ENCODE measurements at places on chromosomes 5 and 9.
A peak's percentile ranks its signal among the peaks of the same experiment; 100 is the strongest.

DNA sequence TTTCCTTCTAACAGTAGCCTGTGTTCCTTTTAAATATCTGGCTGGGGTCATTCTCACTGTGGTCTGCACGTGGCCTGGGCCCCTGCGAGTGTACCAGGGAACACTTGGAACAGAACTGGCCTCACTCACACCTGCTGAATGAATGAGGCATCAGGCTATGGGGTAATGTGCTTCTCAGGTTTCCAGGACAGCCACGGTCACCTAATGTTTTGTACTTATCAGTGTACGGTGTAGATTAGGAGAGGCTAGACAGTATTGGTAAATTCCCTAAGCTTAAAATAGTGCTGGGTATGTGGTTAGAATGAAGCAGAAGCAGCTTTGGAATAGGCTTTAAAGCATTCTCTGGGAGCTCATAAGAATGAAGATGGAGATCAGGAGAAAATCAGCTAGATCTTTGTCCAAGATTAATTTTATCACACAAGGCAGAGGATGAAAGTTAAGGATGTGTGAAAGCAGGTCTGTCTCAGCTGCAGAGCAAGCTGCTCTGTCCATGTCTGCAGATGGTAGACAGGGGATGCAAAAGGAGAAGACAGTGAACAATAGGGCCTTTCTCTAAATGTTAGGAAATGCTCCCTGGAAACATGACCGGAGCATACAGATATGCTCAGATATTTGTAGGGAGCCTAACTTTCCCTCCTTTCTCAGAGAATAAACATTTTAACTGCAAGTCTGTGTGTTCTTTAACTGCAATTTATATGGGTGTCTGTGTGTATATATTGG, 267.5 kb downstream of the NR3C1 start:
- DNase-seq, result no peak

DNA sequence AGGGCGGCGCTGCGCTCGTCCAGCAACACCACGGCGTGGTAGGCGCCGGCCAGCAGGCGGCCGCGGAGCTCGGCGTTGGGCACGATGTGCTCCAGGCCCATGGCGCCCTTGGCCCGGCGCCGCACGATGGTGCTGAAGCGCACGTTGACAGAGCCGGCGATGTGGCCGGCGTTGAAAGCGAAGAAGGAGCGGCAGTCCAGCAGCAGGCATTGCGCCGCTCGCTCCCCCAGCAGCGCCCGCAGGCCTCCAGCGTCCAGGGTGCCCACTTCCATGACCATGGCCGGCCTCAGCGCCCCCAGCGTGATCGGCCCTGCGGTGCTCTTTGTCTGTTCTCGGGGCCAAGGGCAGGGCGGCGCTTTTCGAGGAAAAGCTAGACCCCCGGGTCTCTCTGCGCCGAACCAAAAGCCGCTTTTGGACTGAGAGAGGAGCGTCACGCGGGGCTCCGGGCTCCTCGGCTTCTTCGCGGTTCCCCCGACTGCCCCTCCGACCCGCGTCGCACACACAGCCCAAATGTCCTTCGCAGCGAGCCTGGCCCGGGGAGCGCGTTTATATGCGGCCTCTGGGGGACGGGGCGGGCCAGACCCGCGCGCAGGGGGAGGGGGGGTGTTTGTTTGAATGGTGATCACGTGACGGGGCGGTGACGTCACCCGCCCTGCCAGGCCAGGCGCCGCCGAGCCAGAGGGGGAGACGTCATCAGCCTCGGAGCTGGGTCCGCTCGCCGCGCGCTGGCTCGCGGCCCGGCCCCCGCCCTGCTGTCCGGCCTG, at the start of gene DUSP1:
Gene DUSP1, minus strand, starts transcription at position 521 of the 764 bp plus-strand sequence. Its CDS starts 243 bp downstream, at position 278.
- DNase-seq, result peak; percentile 98

DNA sequence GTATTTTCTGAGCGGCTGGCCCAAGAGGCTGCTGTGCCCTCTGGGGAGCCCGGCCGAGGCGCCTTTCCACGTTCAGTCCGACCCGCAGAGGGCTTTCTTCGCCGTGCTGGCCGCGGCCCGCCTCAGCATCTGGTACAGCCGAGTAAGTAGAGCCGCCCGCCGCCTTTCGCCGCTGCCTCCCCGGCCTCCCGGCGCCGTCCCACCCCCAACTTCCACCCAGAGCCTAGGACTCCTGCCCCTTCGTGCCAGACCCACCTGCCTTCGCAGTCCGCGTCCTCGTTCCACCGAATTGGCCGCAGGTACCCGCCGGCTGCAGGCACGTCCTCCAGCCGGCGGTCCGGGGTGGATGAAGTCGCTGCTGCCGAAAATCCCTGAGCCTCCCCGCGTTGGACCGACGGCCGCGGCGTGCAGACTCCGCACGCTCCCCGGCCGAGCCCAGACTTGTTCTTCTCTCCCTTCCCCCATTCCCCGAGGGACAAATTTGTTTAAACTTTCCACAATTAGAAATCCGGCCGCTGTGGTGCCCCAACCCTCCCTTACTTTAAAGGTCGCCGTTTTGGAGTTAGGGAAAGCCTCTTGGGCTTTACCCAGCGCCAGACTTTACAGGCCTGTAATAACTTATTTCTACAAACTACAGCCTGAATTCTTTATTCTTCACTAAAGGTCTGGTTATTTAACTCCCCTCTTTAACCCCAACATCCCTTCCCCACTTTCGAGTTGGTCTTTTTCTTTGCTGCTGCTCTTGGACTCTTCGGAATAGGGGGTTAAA, 589 bp downstream of the RIC1 start:
- peak; percentile 48 for DNase-seq

DNA sequence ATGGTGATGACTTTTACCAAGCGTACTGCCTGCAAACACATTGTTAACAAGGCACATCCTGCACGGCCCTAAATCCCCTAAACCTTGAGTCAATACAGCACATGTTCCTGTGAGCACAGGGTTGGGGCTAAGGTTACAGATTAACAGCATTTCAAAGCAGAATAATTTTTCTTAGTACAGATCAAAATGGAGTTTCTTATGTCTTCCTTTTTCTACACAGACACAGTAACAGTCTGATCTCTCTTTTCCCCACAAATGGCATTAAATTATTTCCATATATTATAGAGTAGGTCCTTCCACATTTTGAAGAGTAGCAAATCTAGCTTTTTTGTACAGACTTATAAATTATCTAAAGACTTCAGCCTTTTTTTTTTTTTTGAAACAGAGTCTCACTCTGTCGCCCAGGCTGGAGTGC, 1.6 kb upstream of the TMEM141 start:
- DNase-seq, result no peak

DNA sequence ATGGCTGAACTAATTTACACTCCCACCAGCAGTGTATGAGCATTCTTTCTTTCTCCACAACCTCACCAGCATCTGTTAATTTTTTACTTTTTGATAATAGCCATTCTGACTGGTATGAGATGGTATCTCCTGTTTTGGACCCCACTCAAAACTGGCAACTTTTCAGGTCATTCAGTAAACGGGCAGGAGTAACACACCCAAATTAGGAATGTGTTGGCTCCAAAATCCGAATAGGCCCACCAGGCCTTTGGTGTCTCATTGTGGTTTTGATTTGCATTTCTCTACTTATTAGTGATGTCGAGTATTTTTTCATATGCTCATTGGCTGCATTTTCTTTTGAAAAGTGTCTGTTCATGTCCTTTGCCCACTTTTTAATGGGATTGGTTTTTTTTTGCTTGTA, 517.1 kb downstream of the TMEM232 start:
- no peak for DNase-seq

- no peak for DNase-seq
Observed at GRCh38 chr9:99176527-99177013, 45.2 kb downstream of the ALG2 start.

- DNase-seq, result no peak
Observed at GRCh38 chr5:36279054-36279698, 22.5 kb downstream of the RANBP3L start.

GRCh38 chr5:3535414-3536211, 60.0 kb upstream of the IRX1 start:
- DNase-seq, result no peak

- no peak for DNase-seq
Observed at GRCh38 chr9:129989362-129989708, 53.7 kb downstream of the FNBP1 start.

DNA sequence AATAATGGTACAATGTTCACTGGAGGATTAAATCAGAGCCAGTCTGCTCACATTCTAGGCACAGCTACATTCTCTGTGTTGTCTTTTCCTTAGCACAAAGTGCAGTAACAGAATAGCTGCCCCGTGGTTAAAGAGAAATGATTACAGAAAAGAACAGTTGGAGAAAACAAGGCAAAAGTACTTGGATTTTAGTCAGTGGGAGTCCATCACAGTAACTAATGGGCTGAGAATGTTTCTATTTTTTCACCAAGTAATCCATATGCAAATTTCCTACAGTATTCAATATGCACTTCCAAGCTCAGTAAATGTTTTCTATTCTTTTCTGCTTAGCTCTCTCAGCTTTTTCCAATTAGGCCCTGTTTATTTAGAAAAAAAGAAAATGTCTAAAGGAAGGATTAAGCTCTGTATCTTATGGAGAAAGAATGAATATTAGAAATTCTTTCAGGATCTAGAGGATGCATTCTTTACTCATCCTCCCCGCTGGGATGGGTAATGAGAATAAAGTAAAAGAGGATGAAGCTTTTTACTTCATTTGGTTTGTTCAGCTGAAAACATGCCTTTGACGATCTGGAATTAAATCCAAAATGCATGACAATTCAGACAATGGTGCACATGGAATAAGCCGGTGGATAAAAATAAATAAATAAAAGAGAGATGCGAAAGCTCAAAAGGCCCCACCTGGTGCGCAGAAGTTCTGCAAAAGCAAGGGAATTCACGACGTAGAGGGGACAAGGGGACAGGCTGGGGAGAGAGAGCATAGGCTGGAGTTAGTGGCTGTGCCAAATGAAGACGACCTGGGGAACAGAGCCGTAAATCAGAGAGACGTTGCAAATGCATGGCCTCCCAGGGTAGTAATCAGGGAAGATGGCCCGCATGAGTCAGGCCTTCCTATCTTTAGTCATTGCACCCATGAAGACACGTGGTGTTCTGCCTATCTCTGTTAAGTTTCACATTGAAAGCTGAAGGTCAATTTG, 345.2 kb downstream of the GLIS3 start:
- DNase-seq, result no peak

GRCh38 chr9:126234681-126235335, 91.8 kb upstream of the MVB12B start:
- DNase-seq, result no peak

DNA sequence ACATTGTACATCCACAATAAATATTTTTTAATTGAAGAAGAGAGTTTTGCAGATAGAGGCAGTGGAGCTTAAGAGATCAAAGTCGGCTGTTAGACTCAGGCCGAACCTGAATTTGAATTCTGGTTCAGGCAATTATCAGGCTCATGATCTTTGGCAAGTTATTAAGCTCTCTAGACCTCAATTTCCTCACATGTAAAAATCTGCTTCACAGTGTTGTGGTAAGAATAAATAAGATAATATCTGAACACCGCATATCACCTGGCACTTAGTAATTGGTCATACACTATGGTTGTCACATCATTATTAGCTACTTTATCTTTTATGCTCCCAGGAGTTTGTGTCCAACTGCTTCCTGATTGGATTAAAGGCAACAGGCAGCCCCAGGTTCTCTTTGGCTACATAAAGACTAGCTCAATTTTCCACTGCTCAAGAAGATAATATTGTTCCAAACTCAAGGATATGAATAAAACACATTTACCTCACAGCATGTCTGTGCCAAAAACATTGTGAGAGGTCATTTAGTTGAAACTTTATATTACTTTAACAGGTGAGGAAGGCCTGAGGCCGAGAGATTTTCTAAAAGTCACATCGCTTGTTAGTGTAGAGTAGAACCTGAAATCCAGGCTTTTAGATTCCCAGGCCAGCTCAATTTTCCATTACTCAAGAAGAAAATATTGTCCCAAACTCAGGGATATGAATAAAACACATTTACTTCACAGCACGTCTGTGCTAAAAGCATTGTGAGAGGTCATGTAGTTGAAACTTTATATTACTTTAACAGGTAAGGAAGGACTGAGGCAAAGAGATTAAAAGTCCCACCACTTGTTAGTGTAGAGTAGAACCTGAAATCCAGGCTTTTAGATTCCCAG, 289.2 kb upstream of the PTGER4 start:
- DNase-seq, result no peak

GRCh38 chr9:21070171-21070571, 7.6 kb downstream of the IFNB1 start:
- DNase-seq, result no peak

- no peak for DNase-seq
Observed at GRCh38 chr5:13692172-13692571, 252.3 kb downstream of the DNAH5 start.

- DNase-seq, result no peak
Observed at GRCh38 chr5:126659805-126660482, 59.2 kb downstream of the PHAX start.

GRCh38 chr5:57695179-57695578, 212.6 kb upstream of the ACTBL2 start:
- DNase-seq, result no peak

DNA sequence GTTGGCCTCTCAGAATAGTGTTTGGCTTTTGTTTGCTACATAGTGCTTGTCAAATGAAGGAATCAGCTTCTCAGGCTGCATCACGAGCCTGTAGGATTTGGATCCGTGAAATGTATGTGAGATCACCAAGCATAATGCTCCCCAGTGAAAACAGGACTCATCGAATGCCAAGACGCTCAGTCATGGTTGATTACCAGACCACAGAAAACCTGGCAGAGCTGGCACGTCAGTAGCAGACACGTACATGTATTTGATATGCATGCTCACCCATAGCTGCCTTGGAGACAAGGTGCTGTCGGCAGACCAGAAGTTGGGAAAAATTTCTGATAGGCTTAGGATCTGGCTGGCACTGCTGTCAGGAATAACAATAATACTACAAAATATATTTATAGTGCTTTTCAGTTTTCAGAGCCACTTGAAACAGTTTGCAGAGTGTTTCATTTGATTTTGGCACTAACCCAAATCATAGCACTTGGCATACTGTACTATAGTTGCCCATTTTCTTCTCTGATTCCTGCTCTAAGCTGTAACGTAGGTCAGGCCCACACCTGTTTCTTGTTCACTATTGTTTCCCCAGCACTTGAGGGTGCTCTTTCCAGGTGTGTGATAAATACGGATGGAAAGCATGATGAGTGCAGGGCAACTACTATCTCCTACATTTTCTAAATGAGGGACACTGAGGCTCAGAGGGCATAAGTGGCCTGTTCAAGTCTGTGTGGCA, 226.1 kb downstream of the NR3C1 start:
- DNase-seq, result no peak

DNA sequence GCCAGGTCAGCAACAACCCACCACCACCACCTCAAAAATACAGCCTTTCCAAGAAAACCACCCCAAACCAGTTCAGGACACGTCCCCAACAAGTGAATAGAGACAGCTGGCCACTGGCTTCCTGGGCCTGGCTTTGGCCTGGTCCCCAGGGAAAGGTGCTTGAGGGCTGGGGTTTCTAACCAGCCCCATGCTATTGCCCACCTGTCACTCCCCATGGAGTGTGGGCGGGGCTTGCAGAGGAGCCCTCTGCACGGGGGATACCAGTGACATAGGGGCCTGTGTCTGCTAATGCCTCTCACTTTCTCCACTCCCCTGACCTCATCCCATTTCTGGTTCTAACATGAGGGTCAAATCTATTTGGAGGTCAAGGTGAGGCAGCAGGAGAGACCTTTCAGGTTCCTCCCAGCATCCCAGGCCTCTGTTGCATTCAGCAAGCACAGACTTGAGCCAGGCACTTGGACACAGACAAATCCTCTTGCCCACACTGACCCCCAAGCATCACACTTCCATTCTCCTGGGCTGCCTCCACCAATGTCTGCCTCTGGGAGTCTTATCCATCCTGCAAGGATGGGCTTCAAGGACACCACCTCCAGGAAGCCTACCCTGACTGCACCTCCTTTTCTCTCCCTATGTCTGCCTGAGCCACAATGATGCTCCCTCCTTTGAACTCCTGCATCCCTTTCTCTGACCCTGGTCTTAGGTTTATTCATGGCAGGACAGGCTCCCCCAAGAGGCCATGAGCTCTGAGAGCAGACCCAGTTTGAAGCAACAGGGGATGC, 16.1 kb upstream of the TTLL11 start:
- no peak for DNase-seq

- DNase-seq, result no peak
Observed at GRCh38 chr9:131297903-131298302, 8.4 kb downstream of the PLPP7 start.
